Stimulated activated CD8-positive, alpha-beta memory T cell treated with anti-CD3 and anti-CD28 coated beads, Interleukin-4, amount 100 ng/mL, for 1 hour (primary cell): ENCODE measurements at places on chromosomes 1 and 21.

DNA sequence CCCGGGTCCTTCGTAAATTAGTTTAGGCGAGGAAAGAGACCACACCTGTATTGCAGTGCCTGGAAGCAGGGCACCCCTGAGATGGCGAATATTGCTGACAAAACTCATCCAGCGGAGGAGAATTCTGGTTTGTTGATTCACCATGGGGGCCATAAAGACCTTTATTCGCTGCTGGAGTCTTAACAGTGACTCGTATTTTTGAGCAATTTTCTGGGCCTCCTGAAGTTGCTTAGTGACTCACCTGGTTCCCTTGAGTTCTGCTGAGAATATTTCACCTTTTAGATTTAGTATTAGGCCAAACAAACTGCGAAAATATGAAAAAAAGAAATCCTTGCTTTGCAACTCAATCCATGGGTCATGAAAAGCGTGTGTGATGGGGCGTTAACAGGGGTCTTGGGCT, 20.6 kb upstream of the H6PD start:
- no peak for DNase-seq

DNA sequence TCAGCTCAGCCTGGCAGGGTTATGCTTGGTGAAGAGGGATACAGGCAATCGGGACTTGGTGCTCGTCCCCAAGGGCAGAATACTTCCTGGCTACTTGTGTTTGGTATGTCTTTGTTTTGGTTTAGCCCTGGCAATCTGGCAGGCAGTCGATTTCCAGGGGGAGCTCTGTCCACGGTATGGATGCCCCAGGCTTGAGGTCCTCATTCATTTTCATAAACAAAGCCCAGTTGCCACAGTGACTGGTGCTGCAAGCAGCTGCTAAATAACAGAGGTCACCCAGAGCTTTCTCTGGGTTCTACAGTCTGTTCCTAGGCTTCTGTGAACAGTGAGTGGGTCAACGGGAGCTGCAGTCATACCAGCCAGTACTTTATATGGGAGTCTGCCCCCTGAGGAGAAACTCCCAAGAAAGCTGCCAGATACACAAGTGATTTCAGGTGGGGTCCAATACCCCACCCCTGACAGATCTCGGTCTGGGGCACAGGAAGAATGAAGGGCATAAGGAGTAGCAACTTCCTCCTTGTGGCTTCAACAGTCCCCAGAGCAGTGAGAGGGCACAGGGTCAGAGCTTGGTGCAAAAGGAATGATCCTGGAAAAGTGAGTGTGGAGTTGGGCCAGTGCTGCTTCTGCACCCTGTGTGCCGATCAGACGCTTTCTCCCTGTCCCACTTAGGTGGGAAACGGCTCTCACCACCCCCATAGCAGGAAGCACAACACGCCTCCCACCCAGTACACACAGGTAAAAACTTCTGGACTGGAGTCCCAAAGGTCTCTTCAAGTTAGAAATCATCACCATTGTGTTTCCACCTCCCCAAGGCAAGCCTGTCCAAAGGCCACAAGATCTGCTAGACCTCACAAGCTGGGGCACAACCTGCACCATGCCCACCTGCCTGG, 55.5 kb downstream of the TGFBR3 start:
- DNase-seq = no peak

DNA sequence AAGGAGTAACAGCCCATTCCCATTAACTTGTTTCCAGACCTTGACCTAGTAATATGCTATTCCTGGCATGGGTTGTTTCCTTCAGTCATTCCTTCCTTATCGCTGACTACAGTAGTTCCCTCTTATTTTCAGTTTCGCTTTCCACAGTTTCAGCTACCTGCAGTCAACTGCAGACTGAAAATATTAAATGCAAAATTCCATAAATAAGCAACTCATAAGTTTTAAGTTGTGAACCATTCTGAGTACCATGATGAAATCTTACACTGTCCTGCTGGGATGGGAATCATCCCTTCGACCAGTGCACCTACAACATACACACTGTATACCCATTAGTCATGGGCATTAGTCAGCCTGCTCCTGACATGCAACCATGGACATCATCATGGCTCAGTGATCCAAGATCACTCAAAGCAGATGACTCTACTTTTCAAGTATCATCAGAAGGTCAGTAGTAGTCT, 66.7 kb downstream of the CCDC30 start:
- DNase-seq = no peak

- DNase-seq = no peak
Observed at GRCh38 chr21:40057331-40057730, 190.1 kb downstream of the PCP4 start.

DNA sequence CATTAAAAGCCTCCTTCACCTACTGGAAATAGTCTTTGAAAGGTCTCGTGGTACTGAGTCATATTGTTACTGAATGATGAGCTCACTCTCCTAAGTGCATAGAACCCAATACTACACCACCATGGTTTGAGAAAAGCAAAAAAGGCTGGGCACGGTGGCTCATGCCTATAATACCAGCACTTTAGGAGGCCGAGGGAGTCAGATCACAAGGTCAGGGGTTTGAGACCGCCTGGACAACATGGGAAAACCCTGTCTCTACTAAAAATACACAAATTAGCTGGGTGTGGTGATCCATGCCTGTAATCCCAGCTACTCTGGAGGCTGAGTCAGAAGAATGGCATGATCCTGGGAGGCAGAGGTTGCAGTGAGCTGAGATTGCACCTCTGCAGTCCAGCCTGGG, 3.3 kb upstream of the HNRNPCL1 start:
- DNase-seq = no peak

GRCh38 chr1:169261884-169262283, 105.7 kb downstream of the NME7 start:
- no peak for DNase-seq

- no peak for DNase-seq
Observed at GRCh38 chr21:33831962-33832659, 83.5 kb downstream of the ATP5PO start.

DNA sequence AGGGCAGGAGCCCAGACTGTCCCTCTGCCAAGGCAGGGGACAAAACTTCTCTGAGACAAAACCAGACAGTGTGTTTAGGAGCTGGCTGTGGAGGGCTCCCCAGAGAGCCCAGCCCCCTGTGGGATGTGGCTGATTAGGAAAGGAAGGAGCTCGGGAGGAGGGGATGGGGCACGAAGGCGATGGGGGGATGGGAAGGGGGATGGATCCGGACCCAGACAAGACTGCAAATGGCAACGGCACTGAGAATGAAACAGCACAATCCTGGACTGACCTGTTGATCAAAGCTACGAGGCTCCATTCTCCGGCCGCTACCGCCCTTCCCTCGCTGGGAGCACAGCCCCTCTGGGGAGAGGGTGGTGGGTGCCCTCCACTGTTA, 33.1 kb downstream of the FOXO6 start:
- no peak for DNase-seq

GRCh38 chr1:109201123-109201703, 12.5 kb upstream of the SARS1 start:
- DNase-seq = no peak

GRCh38 chr1:8425150-8425780, 107.4 kb downstream of the SLC45A1 start:
- DNase-seq = no peak

GRCh38 chr1:235139315-235139714, 10.7 kb upstream of the TOMM20 start:
- no peak for DNase-seq

GRCh38 chr1:31371121-31371959, 1.5 kb downstream of the FABP3 start:
- DNase-seq = no peak

DNA sequence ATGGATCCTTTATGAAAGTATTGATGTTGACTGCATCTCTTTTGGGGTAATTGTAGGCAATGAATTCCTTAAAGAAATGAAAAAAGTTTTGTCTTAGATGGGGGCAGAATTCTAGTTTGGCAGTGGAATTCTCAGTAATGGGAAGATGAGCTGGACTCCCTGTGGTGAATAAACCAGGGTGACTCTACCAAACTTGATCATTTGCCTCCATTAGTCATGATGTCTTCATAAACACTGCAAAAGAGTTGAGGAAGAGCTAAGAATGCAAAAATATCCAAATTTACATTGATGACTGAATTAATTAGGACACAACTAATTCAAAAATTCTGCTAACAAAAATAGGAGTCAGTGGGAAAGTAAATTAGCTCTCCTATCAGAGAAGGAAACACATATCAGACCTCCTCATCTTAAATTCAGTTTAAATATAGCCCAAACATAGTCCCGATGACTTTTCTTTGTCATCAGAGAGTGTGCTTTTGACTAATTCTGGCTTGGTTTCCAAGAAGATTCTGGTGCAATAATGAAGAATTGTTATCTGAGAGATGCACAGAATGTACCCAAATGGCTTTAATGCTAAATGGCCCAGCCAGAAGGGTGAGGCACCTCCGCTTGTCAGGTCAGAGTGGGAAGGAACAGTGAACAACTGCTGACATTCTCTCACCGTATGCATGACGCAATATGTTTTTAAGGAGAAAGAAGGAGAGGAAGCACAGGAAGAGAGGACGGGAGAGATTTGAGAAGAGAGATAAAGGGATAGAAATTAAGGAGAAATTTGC, 525.1 kb downstream of the LMO4 start:
- no peak for DNase-seq

DNA sequence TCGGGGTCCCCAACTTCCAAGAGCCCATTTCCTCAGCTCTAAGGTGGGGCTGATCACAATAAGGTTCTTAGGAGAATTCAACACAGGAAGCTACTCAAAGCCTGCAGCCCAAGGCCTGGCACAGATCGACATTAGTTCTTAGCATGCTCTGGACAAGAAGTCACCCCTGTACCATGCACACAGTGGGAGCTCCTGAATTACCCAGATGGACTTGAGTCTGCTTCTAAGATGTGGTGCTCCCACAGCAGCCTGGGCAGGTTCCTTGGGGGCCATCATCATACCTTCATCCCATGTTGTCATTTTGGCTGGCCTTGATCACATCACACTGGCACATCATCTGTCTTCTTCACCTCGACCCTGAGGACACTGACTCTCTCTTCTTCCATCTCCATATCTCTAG, 153.3 kb upstream of the VAMP3 start:
- DNase-seq = no peak

- no peak for DNase-seq
Observed at GRCh38 chr1:31354283-31354682, 18.6 kb downstream of the FABP3 start.

DNA sequence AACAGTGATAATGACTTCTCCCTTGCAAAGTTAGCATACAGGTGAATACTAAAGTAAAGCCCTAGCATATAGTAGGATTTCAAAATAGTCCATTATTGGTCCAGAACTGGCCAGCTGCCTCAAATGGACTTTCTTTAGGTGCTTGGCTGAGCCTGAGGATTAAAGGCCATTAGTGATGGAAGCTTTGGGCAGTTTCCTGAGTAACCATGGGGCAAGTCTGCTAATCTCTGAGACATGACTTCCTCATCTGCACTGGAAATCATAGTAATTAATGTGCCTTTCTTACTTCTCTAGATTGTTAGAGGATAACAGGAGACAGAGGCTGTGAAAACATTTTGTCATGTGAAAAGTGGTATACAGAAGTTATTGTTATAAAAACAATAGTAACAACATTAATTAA, 156.5 kb upstream of the UBE2U start:
- DNase-seq = no peak

DNA sequence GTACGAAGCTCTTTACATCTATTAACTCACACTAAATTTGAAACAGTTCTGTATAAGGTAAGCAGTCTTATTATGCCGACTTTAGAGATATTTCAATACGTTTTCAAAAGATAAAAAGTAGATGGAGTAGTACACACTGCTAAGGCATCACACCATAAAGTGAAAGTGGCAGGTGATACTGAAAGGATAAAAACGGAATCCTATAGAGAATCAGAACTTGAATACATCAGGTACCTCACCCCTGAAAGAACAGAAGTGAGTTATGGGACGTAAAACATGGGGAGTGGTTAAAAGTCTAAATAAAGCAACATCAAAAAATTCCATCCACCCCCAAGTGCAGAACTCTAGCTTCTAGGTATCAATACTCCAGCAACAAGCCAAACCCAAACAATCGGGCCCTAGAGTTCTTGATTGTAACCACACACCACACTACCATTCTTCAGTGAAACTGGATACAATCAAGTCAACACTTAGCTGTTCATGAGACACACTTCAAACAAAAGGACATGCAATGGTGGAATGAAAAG, 142.6 kb downstream of the SMYD3 start:
- DNase-seq = no peak

DNA sequence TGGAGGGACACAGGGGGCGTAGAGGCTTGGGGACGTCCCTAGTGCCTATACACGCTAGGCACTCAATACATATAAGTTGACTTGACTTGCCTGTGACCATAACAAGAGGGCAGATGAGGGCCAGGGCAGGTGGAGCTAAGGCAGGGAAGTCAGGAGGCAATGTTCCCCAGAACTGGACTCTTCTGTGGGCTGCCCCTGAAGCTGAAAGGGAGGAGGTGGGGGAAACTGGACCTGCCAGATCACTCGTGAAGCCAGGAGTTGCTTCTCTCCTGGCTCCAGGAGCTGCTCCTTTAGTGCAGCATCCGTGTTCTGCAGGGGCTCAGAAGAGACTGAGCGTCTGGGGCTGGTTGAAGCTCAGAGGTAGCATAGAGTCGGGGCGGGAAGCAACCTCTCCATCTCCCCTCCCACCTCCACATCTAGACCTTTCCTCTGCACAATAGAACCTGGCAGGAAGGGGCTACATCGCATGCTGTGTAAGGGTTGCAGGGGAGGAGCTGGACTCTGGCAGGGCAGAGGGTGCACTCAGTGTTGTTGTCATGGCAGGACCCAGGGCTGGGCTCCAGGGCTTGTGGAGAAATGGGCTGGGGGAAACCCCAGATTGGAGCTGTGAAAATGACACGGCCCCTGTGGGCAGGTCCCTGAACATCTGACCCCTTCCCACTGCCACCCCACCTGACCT, 2.9 kb upstream of the SEMA4A start:
- DNase-seq = no peak

DNA sequence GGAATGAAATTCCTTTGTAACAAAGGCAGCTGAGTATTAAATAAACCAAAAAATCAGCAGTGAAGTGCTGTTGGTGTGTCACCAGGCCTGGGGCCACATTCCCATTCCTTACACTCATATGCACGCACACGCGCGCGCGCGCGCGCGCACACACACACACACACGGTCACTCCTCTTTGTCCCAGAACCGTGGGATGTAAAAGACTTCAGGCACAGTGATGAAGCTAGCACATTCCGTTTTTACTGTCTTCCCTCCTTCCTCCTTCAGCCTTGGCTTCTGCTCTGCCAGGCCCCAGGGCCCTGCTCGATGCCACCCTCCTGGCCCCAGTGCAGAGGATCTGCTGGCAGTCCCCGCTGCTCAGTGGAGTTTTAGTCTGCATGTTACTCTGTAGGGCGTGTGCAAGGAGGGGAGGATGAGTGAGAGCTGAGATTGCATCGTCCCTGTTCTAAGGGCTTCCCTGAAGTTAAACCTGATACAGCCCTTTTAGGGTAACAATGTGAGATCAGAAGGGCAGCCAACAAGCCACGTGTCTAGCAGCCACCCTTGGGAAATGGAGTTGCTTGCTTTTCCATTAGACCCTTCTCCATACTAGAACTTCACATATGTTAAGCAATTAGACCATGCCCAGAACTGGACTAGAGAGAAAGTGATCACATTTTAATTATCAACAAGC, 71.7 kb upstream of the WDR26 start:
- no peak for DNase-seq
